Caco-2 (cell line): ENCODE measurements at places on chromosomes 2 and 18. TPM values are rescaled to one million over a fixed set of nuclear protein-coding genes. Genes with fewer than 3 reads are reported as not detected.

The ST3GAL5 gene
- 3.4 and 4.1 TPM in 2 replicates for total RNA-seq

The LYG1 gene
- 0.67 and 0.93 TPM in 2 replicates for total RNA-seq

The ITGA4 gene
- not detected in 2 replicates for total RNA-seq

The ANKRD62 gene
- total RNA-seq: not detected in 2 replicates

The EGR4 gene
- total RNA-seq: 0.30 TPM in 1 of 2 replicates, not detected in the other

GRCh38 chr2:96138179-96139145 is at the start of gene ASTL:
Gene ASTL (minus strand): TSS chr2:96138502. CDS start chr2:96138436, 66 bp downstream.
- peaks cover 2% of the 10 kb centered on the region; the same call in 1 of the 2 replicates for H3K36me3 ChIP-seq
- H3K27ac ChIP-seq: no peak within 1 kb of the TSS

- 0 out of 2 replicates have a peak, but pooled peaks cover 3% of the 10 kb centered on the region for H3K4me1 ChIP-seq
- H3K36me3 ChIP-seq: no peaks in the 10 kb centered on the region
- no peak overlapping the region for H3K27ac ChIP-seq
These were observed 155.1 kb upstream of the RASGRP3 start for GRCh38 chr2:33321236-33321771.

DNA sequence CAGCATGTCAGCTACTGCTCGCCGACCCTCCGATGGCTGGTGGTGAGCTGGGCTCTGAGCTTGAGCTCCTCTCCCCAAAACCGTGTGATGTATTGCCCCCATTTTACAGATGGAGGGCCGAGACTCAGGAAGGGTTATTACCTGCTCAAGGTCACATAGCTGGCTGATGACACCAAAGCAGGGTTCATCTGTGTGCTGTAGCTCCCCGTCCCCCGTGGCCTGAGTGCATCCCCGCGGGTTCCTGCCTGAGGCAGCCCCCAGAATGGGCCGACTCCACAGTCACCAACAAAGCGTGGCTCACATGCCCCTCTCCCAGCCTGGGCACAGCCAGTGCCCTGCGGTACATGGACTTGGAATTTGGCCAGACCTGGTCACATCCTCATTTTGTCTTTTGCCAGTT is 198.6 kb downstream of the TFCP2L1 start:
- H3K4me3 ChIP-seq: no peak overlapping the region
- no peaks in the 10 kb centered on the region for H3K36me3 ChIP-seq
- H3K27ac ChIP-seq: no peak overlapping the region
- H3K27me3 ChIP-seq: no peaks in the 10 kb centered on the region

DNA sequence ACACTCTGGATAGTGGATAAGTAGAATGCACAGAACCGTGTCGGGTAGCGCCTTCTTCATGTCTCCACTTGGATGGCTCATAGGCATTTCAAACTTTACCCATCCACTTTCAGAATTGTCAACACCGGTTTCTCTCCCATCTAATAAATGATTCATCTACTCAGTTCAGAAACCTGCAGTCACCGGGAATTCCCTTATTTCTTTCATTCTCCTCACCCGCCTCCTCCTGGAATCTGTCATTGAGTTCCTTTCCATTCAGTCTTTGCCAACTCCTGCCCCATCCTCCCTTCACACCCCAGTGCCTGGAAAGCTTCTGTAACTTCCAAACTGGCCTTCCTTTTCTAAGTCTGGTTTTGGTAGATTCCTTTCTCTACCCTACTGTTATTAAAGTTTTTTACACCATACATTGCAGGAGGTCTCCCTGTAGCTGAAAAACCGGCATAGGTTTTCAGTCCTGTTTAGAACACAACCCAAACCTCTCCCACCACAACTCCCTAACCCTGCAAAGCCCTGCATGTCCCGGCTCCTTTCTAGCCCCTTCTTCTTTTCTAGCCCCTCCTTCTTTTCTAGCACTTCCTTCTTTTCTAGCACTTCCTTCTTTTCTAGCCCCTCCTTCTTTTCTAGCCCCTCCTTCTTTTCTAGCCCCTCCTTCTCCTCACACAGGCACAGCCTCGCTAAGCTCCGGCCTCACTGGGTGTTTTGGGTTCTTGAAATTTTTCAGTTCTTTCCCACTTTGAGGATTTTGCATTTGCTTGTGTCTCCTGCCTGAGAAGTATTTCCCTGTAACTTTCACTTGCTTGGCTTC is 133.9 kb upstream of the KLHL14 start:
- no peaks in the 10 kb centered on the region for H3K4me1 ChIP-seq
- H3K27me3 ChIP-seq: no peaks in the 10 kb centered on the region
- no peak for DNase-seq
- H3K36me3 ChIP-seq: no peaks in the 10 kb centered on the region

DNA sequence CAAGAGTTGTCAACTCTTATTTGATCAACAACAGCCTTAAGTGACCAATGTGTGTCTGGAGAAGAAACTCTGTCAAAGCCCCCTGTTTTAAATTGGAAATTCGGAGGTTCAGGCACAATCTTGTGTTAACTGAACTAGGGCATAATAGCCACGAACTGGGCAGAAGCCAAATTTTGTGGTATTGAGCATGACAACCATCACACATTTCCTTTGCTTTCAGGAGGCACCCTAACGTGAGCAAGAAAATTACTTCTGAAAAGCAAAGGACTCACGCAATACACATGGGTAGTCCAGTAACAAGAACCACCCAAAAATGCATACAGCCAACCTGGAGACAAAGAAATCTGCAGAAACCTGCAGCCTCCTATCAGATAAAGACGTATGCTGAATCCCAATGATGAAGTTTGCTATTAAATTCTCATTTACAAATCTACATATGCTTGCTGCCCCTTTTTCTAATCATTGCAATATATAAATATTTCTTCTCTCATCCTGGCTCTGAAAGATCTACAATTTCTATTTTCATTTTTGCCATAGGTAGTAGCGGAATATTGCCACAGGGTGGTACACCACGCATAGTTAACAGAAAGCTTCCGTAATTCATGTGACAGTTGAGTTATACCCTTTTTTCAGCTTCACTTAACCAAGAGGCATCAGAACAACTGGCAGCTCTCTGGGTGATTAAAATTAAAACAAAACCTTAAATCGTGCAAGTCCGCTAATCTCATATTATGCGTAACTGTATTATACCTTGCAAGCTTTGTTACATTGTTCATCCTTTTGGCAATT is 495.8 kb downstream of the NRXN1 start:
- no peaks in the 10 kb centered on the region for H3K4me1 ChIP-seq
- no peak overlapping the region for H3K4me3 ChIP-seq
- H3K36me3 ChIP-seq: no peaks in the 10 kb centered on the region
- DNase-seq: no peak
